ENCODE measurements at places on chromosomes 11 and 22.

DNA sequence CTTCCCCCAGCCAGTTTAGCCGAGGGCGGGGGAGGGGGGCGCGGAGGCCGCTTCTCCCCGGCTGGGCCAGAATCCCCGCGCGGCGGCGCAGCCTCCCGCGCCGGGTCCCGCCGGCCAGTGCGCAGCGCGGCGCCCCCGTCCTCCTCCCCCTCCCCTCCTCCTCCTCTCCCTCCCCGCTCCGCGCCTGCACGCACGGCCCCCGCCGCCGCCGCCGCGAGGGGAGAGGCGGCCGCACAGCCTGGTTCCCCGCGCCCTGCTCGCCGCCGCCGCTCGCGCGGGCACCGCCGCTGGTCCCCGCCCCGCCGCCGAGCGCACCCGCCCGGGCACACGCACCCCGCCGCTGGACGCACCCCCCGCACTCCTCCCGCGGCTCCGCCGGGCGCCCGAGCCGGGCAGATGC lies at the start of gene FLRT1:
TSS of gene FLRT1 (plus strand) at position 356 of the 400 bp plus-strand sequence. CDS start 80,337 bp downstream, outside the sequence.
- no peak for DNase-seq

GRCh38 chr11:129932381-129933067 lies 37.1 kb upstream of the NFRKB start:
- DNase-seq: no peak

DNA sequence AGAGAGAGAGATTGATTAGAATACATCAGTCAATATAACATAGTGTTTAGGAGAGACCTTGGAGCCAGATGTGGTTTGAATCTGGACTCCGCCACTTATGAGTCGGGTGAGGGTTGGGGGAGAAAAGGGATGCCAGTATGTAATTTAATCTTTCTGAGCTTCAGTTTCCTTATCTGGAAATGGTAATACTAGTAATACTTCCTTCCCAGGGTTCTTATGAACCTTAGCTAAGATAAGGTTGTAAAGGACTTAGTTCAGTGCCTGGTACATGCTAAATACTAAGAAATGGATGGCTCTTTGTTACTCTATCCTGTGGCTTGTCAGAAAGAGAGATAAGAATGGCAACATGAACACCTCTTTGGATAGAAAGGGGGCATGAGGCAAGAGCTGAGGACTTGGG lies 226.1 kb upstream of the NARS2 start:
- no peak for DNase-seq

GRCh38 chr11:64100782-64101353 lies 65.0 kb downstream of the MACROD1 start:
- DNase-seq: no peak

DNA sequence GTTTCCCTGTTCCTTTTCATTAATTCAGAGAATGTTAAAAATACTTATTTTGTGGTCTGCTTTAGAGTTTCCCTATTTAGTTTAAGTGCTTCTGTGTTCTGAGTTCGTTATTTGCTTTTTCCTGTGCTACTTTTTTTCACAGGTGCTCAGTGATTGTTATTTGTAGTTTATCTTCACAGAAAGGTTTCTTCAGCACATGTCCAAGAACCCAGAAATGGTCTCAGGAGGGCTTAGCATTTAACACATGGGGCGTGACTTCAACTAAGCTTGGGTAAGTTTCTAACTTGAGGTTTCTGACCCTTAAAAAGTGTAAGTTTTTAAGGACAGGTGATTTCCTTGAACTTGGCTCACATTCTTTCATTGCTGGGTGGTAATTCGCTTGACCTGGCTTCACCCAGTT lies 157.3 kb downstream of the AASDHPPT start:
- DNase-seq: no peak

DNA sequence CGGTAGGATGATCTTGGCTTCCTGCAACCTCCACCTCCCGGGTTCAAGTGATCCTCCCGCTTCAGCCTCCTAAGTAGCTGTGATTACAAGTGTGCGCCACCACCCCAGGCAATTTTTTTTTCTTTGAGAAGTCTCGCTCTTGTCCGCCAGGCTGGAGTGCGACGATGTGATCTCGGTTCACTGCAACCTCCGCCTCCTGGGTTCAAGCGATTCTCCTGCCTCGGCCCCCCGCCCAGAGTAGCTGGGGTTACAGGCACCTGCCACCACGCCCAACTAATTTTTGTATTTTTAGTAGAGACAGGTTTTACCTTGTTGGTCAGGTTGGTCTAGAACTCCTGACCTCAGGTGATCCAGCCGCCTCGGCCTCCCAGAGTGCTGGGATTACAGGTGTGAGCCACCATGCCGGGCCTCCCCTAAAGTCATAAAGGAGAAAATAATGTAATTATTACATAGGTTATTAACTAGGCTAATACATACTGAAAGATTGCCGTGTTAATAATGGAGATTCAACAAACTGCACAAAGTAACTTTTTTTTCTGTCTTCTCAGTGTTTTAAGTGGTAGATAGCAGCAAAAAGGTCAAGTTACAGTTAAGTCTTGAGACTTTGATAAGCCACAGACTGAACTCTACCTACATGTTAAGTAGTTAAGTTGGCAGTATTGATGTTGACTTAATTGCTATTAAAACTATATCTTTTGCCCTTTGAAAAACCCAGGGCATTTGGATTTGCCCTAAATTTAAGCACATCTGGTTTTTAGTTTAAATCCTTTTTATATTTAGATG lies 3.9 kb downstream of the CAPRIN1 start:
- no peak for DNase-seq

- DNase-seq: no peak
Observed at GRCh38 chr22:36347094-36347493, 40.7 kb downstream of the MYH9 start.

DNA sequence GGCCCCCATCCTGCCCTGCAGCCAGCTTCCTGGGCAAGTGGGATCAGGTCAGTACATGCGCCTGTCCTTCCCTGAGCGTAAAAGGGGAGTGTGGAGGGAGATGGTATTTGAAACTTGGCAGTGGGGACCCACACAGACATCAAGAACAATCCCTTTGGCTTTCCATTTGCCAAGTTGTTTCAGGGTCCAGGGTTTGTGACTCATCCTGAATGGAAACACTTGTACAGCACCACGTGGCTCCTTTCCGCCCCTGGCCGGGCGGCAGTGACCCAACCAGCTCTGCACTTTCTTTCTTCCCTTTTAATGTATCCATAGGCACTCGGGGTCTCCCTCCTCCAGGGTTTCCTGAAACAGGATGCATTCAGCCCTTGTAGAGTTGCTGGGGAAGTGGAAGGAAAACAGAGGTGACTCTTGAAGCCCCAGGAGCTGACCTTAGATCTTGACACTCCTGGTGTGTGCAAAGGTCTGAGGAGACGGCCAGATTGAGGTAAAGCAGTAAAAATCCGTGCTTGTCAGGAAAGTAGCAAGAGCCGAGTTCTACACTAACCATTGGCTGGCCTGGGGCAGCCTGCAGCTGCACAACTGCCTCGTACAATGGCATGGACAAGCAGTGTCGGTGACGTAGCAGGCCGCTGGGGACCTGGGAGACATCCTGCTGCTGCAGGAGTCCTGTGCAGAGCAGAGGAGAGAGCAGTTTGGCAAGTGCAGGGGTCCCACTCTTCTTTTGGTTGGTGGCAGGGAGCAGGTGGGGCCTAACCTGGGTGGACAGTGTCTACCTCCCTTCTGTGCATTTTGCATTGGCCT lies 189.8 kb downstream of the SNX19 start:
- no peak for DNase-seq

- no peak for DNase-seq
Observed at GRCh38 chr11:86202013-86202336, 42.6 kb upstream of the EED start.

DNA sequence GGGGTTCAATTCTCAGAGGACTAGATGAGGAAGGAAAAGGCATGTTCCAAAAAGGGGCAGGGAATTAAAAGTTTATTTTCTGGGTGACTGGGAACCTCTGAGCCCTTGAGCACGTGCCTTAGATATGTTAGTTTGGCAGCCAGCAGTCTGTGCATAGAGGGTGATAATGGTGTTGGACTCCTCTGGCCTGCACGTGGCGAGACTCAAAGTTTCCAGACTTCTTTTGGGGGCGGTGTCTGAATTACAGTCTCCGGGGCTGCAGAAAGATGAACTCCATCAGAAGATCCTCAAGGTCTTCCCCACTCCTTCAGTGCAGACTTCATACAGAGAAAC lies 861 bp upstream of the ZNRF3 start:
- no peak for DNase-seq

GRCh38 chr11:86003654-86004053 lies 65.2 kb downstream of the PICALM start:
- no peak for DNase-seq

DNA sequence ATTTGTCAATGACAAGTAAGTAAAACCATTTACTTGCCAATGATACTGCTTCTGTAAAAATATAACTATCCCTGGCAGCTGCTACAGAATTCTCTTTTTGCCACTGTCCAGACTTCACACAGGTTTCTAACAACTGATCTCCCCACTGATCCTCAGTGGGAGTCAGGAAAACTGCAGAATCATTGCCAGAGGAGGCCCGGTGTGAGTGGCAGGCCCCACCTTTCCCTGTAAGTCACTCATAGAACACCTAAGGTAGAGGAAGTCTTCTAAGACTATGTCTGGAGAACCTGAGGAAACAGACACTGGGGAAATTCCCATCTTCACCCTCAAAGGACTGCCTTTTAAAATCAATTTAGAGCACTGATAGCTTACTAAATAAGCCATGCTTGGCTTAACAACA lies 66.3 kb downstream of the ZC3H12C start:
- no peak for DNase-seq

Measured in activated CD8-positive, alpha-beta memory T cell treated with anti-CD3 and anti-CD28 coated beads for 1 hour (primary cell).